ENCODE measurements at places on chromosomes 1 and 21. TPM values are rescaled to one million over a fixed set of nuclear protein-coding genes. Genes with fewer than 3 reads are reported as not detected.

- no peak overlapping the region for H3K27ac ChIP-seq
- H3K4me3 ChIP-seq: no peak overlapping the region
- peaks cover 3% of the 10 kb centered on the region for H3K27me3 ChIP-seq
- no peaks in the 10 kb centered on the region for H3K4me1 ChIP-seq
- H3K36me3 ChIP-seq: no peaks in the 10 kb centered on the region
- no peak for DNase-seq
Measured at GRCh38 chr1:6109688-6110087, 64.0 kb downstream of the KCNAB2 start.

GRCh38 chr21:34845521-34846451 lies 177.0 kb downstream of the CLIC6 start:
- peaks cover 7% of the 10 kb centered on the region for H3K36me3 ChIP-seq
- no peak overlapping the region for H3K4me3 ChIP-seq
- H3K27ac ChIP-seq: peak overlapping the region; percentile 72
- no peaks in the 10 kb centered on the region for H3K27me3 ChIP-seq
- peaks cover 9% of the 10 kb centered on the region for H3K4me1 ChIP-seq
- no peak for DNase-seq

- H3K4me1 ChIP-seq: no peaks in the 10 kb centered on the region
- H3K36me3 ChIP-seq: no peaks in the 10 kb centered on the region
- no peaks in the 10 kb centered on the region for H3K27me3 ChIP-seq
- no peak for DNase-seq
- H3K4me3 ChIP-seq: no peak overlapping the region
- no peak overlapping the region for H3K27ac ChIP-seq
Measured at GRCh38 chr21:29656504-29657239, 283.1 kb downstream of the GRIK1 start.

DNA sequence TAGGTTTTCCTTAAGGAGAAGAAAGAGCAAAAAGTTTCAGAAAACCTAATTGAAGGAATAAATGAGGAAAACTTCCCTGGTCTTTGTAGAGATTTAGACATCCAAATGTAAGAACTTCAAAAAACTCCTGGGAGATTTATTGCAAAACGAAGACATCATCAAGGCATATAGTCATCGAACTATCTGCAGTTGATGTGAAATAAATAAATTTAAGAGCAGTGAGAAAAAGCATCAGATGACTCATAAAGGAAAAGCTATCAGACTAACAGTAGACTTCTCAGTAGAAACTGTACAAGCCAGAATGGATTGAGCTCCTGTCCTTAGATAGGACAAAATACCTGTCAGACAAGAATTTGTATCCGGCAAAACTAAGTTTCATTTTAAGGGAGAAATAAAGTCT lies 569.4 kb upstream of the ADAMTS5 start:
- DNase-seq: no peak
- no peaks in the 10 kb centered on the region for H3K4me1 ChIP-seq
- no peaks in the 10 kb centered on the region for H3K36me3 ChIP-seq
- no peaks in the 10 kb centered on the region for H3K27me3 ChIP-seq
- no peak overlapping the region for H3K4me3 ChIP-seq
- H3K27ac ChIP-seq: no peak overlapping the region

- peak overlapping the region; percentile 24 for H3K27ac ChIP-seq
- H3K4me3 ChIP-seq: no peak overlapping the region
- H3K4me1 ChIP-seq: peaks cover 15% of the 10 kb centered on the region
Measured at GRCh38 chr1:56439610-56440264, 139.6 kb downstream of the PLPP3 start.

GRCh38 chr1:39105061-39105840 lies 79.1 kb downstream of the NDUFS5 start:
- H3K27me3 ChIP-seq: no peaks in the 10 kb centered on the region
- peak overlapping the region; percentile 94 for H3K27ac ChIP-seq
- H3K4me3 ChIP-seq: peak overlapping the region; percentile 63
- peaks cover 45% of the 10 kb centered on the region for H3K4me1 ChIP-seq
- DNase-seq: peak; percentile 78
- no peaks in the 10 kb centered on the region for H3K36me3 ChIP-seq

The MLLT11 gene
- total RNA-seq: 4.2 TPM

The ACADM gene
- total RNA-seq: 89.1 TPM

DNA sequence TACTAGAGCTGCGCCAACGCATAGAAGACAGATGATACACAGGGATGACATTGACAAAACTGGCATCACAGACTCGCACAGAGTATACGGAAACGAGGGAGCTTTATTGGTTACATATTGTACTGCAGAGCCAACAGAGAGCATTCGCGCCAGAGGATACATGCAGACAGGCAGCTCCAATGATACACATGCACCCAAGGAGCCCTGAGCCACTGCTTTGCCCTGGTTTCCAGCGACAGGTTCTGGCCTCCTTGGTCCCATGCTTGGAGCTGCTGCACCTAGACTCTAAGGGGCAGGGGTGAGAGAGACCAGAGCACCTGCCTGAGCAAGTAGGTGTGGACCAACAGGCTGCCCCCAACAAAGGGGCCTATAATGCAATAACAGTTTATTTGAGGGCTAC lies 65.6 kb downstream of the KDM1A start:
- H3K4me3 ChIP-seq: no peak overlapping the region
- no peak for DNase-seq
- H3K4me1 ChIP-seq: no peaks in the 10 kb centered on the region
- no peak overlapping the region for H3K27ac ChIP-seq

The CLCA2 gene
- total RNA-seq: 0.17 TPM

The TMEM53 gene
- 12.1 TPM for total RNA-seq

- no peak for DNase-seq
- no peak overlapping the region for H3K4me3 ChIP-seq
- no peaks in the 10 kb centered on the region for H3K4me1 ChIP-seq
Measured at GRCh38 chr1:30331415-30332065, 391.8 kb downstream of the MATN1 start.

GRCh38 chr1:113683384-113684152 lies 75.7 kb downstream of the PHTF1 start:
- H3K27me3 ChIP-seq: no peaks in the 10 kb centered on the region
- no peaks in the 10 kb centered on the region for H3K36me3 ChIP-seq
- no peak for DNase-seq
- no peak overlapping the region for H3K4me3 ChIP-seq
- H3K4me1 ChIP-seq: no peaks in the 10 kb centered on the region
- H3K27ac ChIP-seq: no peak overlapping the region

The ANXA9 gene
- 0.22 TPM for total RNA-seq

DNA sequence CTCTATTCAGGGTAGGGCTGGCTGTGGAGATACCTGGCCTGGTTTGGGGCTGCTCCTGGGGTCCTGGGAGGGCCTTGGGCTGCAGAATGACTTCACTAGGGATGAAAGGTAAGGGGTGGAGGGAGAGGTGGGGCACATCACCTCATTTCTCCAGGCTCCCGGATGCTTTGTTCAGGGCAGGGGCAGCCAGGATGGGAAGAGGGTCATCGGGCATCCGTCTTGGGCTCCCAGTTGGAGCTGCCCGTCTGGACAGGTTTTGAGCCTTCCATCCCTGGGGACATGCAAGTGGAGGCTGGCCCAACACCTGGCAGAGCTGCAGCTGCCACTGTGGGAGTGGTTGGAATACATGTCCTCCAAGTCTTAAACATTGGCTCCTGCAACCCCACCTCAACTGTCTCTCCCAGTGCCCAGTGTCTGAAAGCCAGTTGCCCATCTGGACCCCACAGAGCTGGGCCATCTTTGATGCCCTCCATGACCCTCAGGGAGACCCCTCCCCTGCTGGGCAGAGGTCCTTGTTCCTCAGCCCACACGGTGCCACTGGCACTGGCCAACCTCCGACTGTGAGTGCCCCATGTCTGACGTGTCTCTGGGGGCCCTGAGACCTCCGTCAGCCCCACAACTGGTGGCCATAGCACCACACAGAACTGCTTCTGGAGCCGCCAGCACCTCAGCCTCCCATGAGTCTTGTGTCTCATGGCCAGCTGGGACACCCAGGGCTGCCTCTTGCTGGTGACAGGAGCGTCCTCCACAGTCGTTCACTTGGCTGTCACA lies 52.8 kb downstream of the TRIM11 start:
- no peak for DNase-seq
- no peak overlapping the region for H3K4me3 ChIP-seq
- no peaks in the 10 kb centered on the region for H3K4me1 ChIP-seq
- no peaks in the 10 kb centered on the region for H3K36me3 ChIP-seq

The KCNQ4 gene
- total RNA-seq: 0.24 TPM
